ENCODE measurements at places on chromosomes 4 and X. TPM values are rescaled to one million over a fixed set of nuclear protein-coding genes. Genes with fewer than 3 reads are reported as not detected.

DNA sequence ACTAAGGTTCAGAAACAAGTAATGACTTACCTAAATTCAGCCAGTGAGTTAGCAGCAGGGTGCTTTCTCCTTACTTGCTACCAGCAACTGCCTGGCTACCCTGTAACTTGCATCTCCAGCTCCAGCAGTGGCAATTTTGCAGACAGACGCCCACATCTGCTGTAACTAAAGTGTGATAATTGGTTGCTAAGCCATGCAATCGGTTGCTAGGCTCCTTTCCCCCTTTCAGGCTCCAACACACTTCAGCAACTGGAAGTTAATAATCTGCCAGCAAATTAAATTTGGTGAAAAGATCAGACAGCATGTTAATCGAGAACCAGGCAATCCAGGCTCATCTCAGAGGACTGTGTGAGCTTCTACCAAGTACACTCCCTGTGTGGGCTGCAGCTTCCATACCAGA lies 24.2 kb upstream of the ARHGEF9 start:
- no peak for DNase-seq

DNA sequence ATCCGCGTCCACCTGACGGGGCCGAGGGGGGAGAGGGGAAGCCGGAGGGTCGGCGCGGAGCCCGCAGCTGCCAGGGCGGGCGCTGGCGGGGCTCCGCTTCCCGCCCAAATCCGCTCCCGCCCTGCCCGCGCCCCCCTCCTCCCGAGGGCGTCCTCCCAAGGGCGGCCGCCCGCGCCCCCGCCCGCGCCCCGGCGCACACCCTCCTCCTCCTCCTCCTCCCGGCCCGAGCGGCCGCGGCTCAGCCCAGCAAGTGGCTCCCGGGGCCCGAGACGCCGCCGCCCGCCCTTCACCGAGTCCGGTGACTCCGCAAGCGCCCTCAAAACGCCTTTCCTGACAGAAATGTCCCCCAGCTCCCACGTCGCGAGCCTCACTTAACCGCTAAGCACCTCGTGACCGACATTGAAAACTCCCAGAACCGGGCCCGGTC lies 487 bp downstream of the HMGB2 start:
- DNase-seq: no peak

GRCh38 chr4:145828802-145829485 lies 109.7 kb downstream of the ZNF827 start:
- DNase-seq: peak; percentile 63

DNA sequence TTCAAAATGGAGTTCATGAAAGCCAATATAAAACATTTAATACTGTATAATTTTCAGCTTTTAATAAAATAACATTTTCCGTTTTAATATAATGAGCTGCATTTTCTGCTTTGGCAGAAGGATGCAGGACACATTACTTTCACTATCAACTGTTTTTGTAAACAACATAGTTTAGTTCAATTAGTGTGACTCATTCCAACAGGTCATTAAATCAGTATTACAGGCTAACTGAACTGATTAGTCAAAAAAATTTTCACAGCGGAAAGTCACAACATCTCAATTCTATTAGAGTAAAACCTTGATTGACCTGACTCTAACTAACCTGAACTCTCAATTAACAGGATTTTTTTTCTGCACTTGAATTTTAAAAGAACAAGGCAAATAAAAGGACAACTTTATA lies 151.2 kb upstream of the AMOT start:
- DNase-seq: no peak

DNA sequence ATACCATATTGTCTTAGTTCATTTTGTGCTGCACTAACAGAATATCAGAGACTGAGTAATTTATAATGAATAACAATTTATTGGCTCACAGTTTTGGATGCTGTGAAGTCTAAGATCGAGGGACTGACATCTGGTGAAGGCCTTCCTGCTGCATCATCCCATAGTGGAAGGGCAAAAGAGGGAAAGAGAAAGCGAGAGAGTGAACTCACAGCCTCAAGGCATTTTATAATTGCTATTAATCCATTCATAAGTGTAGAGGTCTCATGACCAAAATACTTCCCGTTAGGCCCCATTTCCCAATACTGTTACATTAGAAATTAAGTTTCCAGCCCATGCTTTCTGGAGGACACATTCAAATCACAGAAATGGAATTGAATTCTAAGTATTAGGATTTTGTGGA lies 554.4 kb downstream of the TRAM1L1 start:
- no peak for DNase-seq

DNA sequence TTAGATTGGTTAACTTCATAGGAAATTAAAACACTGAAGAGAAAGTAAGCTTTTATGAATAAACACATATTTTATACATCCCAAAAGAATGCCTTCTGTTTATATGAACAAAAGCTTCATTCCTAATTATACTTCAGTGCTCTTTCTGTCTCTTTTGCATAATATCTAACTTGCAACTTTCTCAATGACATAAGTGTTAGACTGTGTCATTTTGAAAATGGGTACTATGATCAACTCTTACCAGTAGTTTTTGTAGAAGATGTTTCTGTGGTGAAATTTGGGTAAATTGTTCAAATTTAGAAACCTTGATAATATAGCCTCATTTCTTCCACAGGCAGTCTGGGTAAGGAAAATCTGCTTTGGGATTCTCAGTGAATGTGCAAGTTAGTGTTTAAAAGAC lies 991.4 kb downstream of the CCSER1 start:
- no peak for DNase-seq

DNA sequence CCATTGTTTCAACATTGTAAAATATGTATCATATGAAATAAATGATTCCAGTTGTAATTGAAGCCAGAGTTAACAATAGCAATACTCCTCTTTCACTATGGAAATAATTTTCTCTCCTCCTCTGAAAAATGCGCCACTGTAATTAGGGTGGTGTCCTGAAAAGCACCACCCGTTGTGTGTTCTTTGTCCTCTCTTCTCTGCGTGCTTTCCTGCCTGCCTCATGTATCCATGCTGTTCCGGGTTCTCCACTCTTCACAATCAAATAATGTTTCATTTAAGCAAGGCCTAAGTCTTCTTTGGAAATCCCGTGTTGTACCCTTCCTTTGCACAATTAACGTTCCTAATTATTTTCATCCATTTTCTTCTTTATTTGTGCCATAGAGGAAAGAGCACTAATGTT lies 293.3 kb downstream of the ADGRL3 start:
- DNase-seq: no peak

DNA sequence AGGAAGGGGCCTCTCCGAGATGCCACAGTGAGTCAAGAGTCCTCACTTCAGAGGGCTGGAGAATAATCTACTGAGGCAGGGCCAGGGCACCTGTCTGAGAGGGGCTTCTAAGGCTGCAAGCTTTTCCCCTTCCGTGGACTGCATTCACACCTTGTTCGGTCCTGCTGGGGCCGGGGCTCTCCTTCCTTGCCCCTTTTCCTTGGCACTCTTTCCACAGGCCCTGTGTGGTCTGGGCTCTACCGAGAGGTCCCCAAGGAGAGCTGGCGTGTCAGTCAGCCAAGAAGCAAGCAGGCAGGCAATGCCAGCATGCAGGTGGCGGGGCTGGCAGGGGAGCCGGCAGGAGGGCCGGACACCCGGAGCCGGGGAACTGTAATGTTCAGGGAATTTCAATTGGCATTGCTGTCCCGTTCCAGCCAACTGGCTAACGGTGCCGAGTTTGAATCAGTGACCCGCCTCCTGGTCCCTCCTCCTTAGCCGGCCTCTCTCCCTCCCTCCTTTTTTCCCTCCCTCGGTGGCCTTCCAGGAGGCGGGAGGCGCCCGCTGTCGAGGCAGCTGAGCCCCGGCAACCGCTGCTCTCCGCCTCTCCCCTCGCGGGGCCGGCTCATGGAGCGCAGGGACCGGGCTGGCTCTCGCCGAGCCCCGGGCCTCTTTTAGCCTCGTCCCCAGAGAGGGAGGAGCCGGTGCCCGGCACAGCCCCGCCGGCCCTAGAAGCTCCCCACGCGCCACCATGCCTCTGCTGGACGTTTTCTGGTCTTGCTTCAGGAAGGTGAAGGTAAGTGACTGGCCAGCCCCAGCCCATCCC lies at the start of gene STARD8:
TSS of gene STARD8 (plus strand) at position 511 of the 802 bp plus-strand sequence. CDS start at position 728, 217 bp downstream.
- DNase-seq: no peak

The GPR50 gene
- not detected for total RNA-seq

The CRMP1 gene
- not detected for total RNA-seq

The GAGE13 gene
- total RNA-seq: not detected
